ENCODE measurements at places on chromosomes 7 and 10.

GRCh38 chr10:67819768-67820204, 18.2 kb downstream of the DNAJC12 start:
- no peak for DNase-seq

DNA sequence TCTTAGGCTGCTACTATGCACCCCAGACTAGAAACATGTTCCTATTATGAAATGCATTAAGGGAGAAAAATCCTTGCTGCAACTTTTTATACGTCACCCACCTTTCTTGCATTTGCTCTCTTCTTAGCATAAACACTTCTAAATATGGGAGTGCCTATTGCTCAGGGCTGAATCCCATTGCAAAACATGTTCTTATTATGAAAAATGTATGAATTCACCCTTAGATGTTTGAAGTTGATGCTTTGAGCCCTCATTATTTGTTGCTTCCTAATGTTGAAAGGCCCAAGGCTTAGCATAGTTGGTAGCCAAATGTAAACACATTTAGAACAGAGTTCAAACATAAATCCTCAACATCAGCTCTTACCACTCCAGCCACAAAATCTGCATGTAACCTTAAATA, 52.8 kb downstream of the BMPER start:
- no peak for DNase-seq

DNA sequence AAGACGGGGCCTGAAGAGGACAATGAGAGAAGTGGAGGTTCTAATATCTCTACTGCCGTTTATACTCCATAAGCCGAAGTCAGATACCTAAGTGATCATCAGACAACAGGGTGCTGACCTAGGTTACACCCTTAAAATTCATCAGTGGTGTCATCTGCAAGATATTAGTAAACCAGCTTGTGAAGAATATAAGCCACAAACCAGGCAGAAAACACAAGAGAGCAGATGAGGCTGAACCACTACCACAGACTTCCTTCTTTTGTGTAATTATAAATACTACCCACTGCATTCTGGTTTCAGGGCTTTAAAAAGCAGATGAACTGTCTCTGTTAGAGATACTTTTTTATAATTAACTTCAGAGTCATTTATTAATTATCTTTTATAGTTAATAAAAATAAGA, 69.0 kb upstream of the LRRC17 start:
- DNase-seq, result no peak

GRCh38 chr7:131747658-131748232, 191.3 kb upstream of the PODXL start:
- DNase-seq, result no peak

GRCh38 chr7:47510192-47510591, 71.7 kb downstream of the TNS3 start:
- DNase-seq, result no peak

DNA sequence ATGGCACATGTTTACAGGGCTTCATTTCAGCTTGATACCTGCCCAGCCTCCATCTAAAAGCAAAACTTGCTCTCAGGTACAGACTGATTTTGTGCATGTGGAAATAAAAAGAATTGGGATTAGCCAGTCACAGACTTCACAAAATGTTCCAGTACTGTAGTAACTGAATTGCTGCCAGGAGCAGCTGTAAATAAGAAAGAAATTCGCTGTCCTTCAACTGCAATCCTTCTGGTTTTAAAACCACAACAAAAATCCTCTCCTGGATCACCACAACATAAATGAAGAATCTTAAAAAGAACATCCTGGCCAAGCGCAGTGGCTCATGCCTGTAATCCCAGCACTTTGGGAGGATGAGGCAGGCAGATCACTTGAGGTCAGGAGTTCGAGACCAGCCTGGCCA, 3.9 kb upstream of the MIOS start:
- no peak for DNase-seq

- no peak for DNase-seq
These were observed 492 bp downstream of the COG5 start for GRCh38 chr7:107563081-107563774.

DNA sequence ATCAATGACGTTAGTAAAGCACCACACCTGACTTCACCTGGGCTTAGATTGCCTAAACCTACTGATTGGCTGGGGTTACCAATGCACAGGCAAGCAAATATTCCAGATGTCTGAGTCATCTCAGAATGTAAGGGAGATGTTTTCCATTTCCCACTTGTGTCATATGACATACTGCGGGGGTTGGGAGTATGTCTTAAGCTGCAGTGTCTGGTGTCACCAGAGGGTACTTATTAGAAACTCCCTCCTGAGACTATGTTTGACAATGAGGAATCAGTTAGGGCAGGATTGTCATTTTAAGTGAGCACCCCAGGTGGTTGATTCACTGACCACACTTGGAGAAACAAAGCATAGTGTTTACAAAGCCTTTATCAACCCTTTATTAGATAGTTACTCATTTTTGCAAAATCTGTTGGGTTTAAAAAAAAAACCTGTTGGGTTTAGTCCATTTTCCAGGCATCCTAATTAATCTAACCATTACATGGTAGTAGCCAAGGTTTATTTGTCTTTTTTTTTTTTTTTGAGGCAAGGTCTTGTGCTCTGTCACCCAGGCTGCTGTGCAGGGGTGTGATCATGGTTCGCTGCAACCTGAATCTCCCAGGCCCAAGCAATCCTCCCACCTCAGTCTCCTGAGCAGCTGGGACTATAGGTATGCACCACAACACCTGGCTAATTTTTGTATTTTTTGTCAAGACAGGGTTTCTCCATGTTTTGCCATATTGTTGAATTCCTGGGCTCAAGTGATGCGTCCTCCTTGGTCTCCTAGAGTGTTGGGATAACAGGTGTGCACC, 72.5 kb downstream of the CDK6 start:
- peak; percentile 79 for DNase-seq

DNA sequence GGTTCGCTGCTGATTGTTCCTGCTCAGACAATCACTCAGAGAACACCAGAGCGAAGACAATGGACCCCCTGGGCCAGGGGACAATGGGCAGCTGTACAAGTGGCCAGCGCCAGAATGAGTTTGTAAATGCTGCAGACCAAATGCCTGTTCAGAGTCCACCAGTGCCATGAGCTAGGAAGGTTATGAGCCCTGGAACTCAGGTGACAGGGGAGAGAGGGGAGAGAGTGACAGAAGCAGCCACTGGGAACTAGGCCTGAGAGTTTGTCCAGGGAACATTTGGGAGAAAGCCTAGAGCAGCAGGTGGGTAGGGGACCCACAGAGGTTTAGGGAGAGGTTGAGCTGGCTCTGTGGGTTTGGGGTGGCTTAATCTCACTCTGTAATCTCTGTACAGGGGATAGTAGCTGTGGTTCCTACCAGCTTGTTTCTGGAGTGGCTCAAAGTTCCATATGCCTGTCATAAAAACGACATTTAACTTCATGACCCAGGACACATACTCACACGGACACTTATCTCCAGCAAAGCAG, 60.4 kb downstream of the C10orf105 start:
- no peak for DNase-seq
